Renal cortex interstitium (tissue), 15 donors: ENCODE measurements at places on chromosomes 5 and 9. TPM values are rescaled to one million over a fixed set of nuclear protein-coding genes. Genes with fewer than 3 reads are reported as not detected.

Gene DAB2IP
- polyA plus RNA-seq = 37.9 TPM

GRCh38 chr9:133576031-133576874 is 32.9 kb downstream of the FAM163B start:
- no peak for DNase-seq

DNA sequence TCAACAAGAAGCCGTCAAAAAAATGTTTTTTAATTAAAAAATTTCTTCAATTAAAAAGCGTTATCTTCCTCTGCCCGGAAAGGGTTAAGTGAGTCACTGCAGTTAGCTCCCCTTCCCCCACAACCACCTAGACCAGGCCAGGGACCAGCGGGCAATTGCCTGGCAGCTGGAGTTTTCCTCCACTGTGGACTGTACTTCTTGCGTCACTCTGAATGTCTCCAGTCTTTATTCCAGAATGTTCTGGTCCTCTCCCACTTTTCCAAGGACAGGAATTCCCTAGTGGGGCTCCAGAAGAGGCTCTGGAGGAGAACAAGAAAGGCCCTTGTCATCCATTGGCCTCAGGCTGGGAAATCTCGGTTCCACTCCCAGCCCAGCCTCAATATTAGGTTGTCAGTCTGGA is 114.0 kb downstream of the C9orf50 start:
- DNase-seq = no peak

GRCh38 chr9:136533775-136534157 is 12.1 kb downstream of the NOTCH1 start:
- no peak for DNase-seq

GRCh38 chr5:95655575-95655974 is 9.0 kb downstream of the RFESD start:
- DNase-seq = no peak

GRCh38 chr9:136024696-136025316 is 63.6 kb upstream of the UBAC1 start:
- DNase-seq = no peak

DNA sequence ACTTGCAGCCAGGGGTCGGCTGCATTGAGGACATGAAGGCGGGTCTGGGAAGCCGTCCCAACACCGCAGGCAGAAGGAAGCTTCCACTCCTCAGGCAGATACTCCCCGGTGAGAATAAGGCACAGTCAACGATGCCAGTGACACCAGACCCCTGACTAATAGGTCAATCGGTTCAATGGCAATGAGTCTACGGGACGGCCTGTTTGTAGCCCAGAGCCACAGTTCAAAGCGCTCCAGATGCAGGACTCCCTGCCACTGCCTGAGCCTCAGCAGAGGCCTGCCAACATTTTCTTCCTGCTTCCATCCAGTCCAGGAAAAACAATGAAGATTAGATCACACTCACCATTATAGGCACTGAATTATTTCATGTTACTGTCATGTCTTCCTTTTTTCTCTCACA is 84.5 kb upstream of the SIMC1 start:
- DNase-seq = no peak

DNA sequence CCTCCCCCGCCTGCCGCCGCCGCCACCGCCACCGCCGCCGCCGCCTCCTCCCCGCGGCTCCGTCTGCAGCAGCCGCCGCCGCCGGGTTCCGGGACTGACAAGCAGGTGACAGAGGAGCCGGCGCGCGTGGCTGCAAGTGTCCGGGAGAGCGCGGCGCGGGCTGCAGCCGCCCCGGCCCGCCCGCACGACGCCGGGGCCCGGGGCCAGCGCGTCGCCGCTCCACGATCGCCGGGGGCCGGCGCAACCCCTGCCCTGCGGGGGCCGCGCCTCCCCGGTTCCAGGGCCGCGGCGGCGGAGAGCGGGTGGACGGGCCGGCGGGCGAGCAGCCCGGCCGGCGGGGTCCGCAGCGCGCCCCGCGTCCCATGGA is 343 bp downstream of the LMX1B start:
- DNase-seq = no peak

GRCh38 chr5:144048259-144048856 is 122.1 kb downstream of the YIPF5 start:
- no peak for DNase-seq
